Sigmoid colon (tissue), 7 donors: ENCODE measurements at places on chromosomes 4 and X. TPM values are rescaled to one million over a fixed set of nuclear protein-coding genes. Genes with fewer than 3 reads are reported as not detected.
A peak's percentile ranks its signal among the peaks of the same experiment; 100 is the strongest.

PRRG3 gene
- 0.71 TPM for total RNA-seq

AFF2 gene
- 0.27 TPM for total RNA-seq

CWH43 gene
- not detected for total RNA-seq

CXCL5 gene
- total RNA-seq, result not detected

- no peak overlapping the region for H3K4me3 ChIP-seq
- no peaks in the 10 kb centered on the region for H3K36me3 ChIP-seq
- H3K27me3 ChIP-seq, result no peaks in the 10 kb centered on the region
- peak; percentile 45 for DNase-seq
These were observed 115.8 kb downstream of the NAA11 start for GRCh38 chr4:79209822-79210635.

- no peaks in the 10 kb centered on the region for H3K36me3 ChIP-seq
- no peaks in the 10 kb centered on the region for H3K27me3 ChIP-seq
- no peak for DNase-seq
These were observed 117.8 kb upstream of the SPRY1 start for GRCh38 chr4:123278755-123279154.

DNA sequence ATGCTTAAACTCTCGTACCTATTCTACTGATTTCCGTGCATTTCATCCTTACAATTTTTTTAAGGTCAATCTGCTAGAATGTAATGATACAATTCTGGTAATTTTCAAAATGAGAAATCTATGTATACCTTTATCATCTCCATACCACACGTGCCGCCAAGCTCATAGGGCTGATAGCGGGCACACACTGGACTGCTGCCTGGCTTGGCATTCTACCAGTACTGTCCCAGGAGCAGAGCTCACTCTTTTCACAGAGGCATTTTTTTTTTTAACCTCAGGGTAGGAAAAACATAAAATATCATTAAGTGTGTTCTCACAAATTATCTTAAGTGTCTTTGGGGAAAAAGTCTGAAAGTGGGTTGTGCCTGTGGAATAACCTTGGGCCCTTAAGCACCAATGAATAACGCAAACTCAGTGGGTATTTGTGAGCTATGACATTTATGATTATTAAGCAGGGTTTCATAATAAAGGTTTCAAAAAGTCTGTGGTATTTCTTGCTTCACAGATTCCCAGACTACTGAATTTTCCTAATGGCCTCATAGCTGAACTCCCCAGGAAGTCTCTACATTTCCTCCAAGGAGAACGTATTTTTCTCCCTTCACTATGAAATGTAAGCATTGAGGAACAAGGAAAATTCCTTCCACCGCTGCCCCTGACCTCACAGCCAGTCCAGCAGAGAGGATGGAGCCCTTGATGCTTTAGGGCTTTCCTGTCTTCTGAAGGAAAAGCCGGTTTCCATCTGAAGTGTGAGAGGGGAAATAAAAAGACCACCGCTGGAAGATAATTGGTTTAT lies 125.2 kb downstream of the ELOVL6 start:
- H3K27me3 ChIP-seq, result no peaks in the 10 kb centered on the region
- no peaks in the 10 kb centered on the region for H3K4me1 ChIP-seq
- H3K27ac ChIP-seq, result no peak overlapping the region
- no peaks in the 10 kb centered on the region for H3K36me3 ChIP-seq

GRCh38 chr4:184215709-184216328 lies 1.9 kb downstream of the ENPP6 start:
- H3K4me1 ChIP-seq, result no peaks in the 10 kb centered on the region
- H3K4me3 ChIP-seq, result no peak overlapping the region
- no peak for DNase-seq
- H3K36me3 ChIP-seq, result no peaks in the 10 kb centered on the region
- H3K27ac ChIP-seq, result no peak overlapping the region
- H3K27me3 ChIP-seq, result no peaks in the 10 kb centered on the region

GRCh38 chrX:97330151-97330550 lies 446.4 kb downstream of the RPA4 start:
- no peak for DNase-seq
- H3K36me3 ChIP-seq, result no peaks in the 10 kb centered on the region
- H3K27me3 ChIP-seq, result no peaks in the 10 kb centered on the region
- H3K4me3 ChIP-seq, result no peak overlapping the region
- no peak overlapping the region for H3K27ac ChIP-seq

DNA sequence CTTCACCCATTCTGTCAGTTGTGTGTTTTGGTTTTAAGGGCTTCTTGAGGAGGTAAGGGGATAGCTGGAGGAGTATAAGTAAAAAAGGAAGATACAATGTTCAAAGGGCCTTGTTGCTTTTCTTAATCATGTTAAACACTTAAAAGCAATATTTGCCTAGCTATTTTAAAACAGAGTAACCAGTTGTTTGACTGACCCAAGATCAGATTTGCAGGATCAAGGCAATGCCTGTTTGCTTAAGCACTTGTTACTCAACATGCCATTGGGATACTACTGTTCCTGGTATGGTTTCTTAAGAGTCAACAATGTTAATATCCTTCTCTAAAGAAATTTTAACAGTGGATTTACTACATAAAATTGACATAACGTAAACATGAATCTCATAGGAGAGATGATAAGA lies 2.6 kb downstream of the DCLK2 start:
- peak overlapping the region; percentile 95 for H3K27ac ChIP-seq
- H3K27me3 ChIP-seq, result no peaks in the 10 kb centered on the region
- no peaks in the 10 kb centered on the region for H3K4me1 ChIP-seq
- no peaks in the 10 kb centered on the region for H3K36me3 ChIP-seq
- H3K4me3 ChIP-seq, result no peak overlapping the region

GRCh38 chrX:2828344-2828958 lies at the start of gene GYG2:
TSS of gene GYG2 (plus strand) at chrX:2828930. CDS start at chrX:2830189, 1,259 bp downstream.
- no peak for DNase-seq
- peaks cover 7% of the 10 kb centered on the region for H3K4me1 ChIP-seq

DNA sequence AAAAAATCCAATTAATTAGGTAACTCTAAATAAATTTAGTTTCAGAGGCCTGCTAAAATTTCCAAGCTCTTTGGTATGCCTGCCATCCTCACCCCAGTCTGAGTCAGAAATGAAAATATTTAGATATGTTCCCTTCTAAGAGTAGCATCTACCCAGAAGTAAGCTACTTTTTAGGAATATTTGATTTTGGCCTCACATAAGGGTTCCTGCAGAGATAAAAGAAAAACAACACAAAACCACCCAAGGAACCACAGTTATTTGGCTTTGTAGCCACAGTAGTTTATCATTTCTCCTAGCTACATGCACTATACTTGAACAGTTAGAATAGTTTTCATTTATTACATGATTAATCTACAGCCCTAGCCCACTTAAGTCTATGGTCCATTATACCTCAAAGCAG lies 192.6 kb upstream of the FAM241A start:
- H3K27ac ChIP-seq, result no peak overlapping the region
- no peak for DNase-seq
- no peaks in the 10 kb centered on the region for H3K27me3 ChIP-seq
- H3K36me3 ChIP-seq, result no peaks in the 10 kb centered on the region
- H3K4me3 ChIP-seq, result no peak overlapping the region

DNA sequence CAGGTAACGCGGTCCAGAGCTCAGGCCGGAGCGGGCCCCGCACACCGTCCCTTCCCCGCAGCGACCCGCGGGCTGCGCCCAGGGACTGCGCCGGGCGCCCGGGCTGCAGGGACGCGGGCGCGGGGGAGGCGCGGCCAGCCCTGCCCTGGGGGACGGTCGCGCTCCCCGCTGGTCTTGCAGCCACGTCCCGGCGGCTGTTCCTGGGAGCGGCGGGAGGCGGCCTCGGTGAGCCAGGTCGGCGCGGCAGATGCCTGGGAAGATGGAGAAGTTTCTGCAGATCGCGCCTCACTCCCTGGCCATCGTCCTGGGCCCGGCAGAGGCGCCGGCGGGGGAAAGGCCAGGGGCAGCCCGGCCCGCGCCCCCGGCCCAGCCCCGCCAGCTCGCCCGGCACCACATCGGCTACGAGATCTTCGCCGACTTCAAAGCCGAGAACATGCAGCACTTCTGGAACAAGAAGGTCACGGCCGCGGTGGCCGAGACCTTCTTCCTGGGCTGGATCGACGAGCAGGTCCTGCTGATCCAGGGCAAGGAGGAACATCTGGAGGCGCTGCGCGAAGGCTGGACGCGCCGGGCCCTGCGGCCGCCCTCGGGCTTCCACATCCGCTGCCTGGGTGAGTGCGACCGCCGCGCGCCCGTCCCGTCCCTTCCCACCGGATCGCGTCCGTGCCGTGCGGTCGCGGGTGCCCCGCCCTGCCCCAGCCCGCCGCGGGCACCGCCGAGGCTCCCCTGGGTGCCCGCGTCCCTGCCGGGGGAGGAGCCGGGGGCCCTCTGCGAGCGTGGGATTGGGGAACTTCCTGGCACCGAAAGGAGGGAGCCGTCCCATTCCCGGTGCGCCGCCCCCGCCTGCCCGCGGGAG lies 107.4 kb upstream of the STOX2 start:
- no peaks in the 10 kb centered on the region for H3K36me3 ChIP-seq
- H3K27ac ChIP-seq, result peak overlapping the region; percentile 28
- no peak for DNase-seq
- H3K4me3 ChIP-seq, result peak overlapping the region; percentile 43
- peaks cover 15% of the 10 kb centered on the region for H3K27me3 ChIP-seq

- H3K36me3 ChIP-seq, result no peaks in the 10 kb centered on the region
- no peak overlapping the region for H3K4me3 ChIP-seq
- H3K4me1 ChIP-seq, result no peaks in the 10 kb centered on the region
- H3K27me3 ChIP-seq, result no peaks in the 10 kb centered on the region
These were observed 523.6 kb downstream of the BCOR start for GRCh38 chrX:39574178-39574577.

DNA sequence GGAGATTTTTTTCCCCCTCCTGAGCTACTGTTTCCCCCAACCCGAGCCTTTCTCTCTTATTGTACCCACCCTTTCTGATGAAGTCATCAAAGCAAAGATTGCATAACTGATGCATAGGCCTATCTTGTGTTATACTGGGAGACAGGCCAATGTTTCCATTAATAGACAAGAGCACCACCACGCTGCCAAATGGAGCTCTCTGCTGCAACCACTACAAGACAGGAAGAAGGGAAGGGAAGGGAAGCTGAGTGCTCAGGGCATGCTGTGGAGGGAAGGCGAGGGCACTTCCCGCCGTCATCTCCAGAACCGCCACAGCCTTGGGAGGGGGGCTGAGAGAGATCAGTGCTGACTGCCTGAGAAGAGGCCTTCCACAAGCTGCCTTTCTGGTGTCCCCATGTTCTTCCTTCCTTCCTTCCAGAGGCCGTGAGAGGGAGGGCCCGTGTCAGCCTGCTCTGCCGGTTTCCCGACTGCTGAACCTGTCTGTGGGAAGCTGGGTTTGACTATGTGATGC lies 75.0 kb downstream of the MGST2 start:
- no peaks in the 10 kb centered on the region for H3K36me3 ChIP-seq
- peak; percentile 92 for DNase-seq
- H3K27ac ChIP-seq, result peak overlapping the region; percentile 87

DNA sequence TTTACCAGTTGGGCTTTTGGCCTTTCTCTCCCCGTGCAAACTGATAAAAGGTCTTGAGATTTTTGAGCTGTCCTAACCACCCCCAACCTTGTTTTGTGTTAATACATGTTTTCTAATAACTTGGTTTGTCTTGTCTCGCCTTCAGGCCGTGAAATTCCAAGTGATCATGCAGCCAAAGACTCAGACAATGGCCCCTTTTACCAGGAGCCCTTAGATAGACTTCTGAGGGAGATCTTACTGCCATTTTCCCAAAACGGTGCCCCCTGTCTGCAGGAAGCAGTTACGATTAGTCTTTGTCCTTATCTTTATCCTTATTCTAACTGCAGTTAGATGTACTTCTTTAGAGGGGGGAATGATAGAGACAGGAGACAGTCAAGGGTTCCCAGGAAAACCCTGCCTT lies 245.3 kb upstream of the HDX start:
- H3K27ac ChIP-seq, result no peak overlapping the region
- no peaks in the 10 kb centered on the region for H3K4me1 ChIP-seq
- no peaks in the 10 kb centered on the region for H3K27me3 ChIP-seq
- no peak for DNase-seq
- no peak overlapping the region for H3K4me3 ChIP-seq

GRCh38 chr4:112431158-112431557 lies 84.8 kb downstream of the NEUROG2 start:
- H3K36me3 ChIP-seq, result peaks cover 25% of the 10 kb centered on the region
- H3K4me1 ChIP-seq, result no peaks in the 10 kb centered on the region
- no peak for DNase-seq
- H3K27ac ChIP-seq, result no peak overlapping the region

GRCh38 chrX:40097504-40098263 lies at the start of gene BCOR:
TSS of gene BCOR (minus strand) at chrX:40097958. CDS start at chrX:40077929, 20,029 bp downstream.
- peaks cover 21% of the 10 kb centered on the region for H3K27me3 ChIP-seq
- no peaks in the 10 kb centered on the region for H3K36me3 ChIP-seq
- H3K4me1 ChIP-seq, result peaks cover 21% of the 10 kb centered on the region
- H3K4me3 ChIP-seq, result peak within 1 kb of the TSS; percentile 56
- DNase-seq, result peak; percentile 90

- no peak for DNase-seq
- peaks cover 6% of the 10 kb centered on the region for H3K4me1 ChIP-seq
- H3K27me3 ChIP-seq, result no peaks in the 10 kb centered on the region
- no peak overlapping the region for H3K4me3 ChIP-seq
These were observed 47.6 kb downstream of the METTL14 start for GRCh38 chr4:118732591-118733330.

DNA sequence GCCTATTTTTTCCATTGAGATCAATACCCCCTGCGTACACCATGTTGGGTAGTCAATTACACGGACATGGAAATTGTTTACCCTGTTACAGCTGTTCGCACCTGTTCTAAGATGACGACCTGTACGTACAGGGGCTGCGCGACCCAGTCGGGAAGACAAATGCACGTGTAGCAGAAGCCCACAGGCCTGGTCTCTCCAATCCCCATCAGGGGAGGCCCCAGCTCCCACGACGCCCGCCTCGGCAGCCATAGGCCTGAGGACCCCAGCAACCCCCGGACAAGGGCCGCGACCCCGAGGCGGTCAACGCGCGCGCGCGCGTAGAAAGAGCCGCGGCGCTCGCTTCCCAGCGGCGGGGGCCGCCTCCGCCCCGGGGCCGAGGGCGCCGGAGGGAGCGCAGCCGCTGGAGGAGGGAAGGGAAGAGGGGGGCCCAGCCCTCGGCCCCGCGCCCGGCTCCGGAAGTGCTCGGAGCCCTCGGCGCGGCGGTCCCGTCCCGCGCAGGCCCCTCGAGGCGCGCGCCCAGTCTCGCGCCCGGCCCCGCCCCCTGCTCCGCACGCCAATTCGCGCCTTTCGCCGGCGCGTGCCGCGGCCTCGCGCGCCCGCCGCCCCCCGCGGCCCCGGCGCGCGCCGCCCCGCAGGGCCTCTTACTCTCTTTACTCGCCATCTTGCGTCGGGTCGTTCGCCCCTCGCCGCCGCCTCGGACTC lies 618 bp downstream of the RBBP7 start:
- peaks cover 8% of the 10 kb centered on the region for H3K4me1 ChIP-seq
- peak; percentile 67 for DNase-seq
- H3K27ac ChIP-seq, result peak overlapping the region; percentile 94
- H3K36me3 ChIP-seq, result no peaks in the 10 kb centered on the region
- H3K27me3 ChIP-seq, result no peaks in the 10 kb centered on the region

DNA sequence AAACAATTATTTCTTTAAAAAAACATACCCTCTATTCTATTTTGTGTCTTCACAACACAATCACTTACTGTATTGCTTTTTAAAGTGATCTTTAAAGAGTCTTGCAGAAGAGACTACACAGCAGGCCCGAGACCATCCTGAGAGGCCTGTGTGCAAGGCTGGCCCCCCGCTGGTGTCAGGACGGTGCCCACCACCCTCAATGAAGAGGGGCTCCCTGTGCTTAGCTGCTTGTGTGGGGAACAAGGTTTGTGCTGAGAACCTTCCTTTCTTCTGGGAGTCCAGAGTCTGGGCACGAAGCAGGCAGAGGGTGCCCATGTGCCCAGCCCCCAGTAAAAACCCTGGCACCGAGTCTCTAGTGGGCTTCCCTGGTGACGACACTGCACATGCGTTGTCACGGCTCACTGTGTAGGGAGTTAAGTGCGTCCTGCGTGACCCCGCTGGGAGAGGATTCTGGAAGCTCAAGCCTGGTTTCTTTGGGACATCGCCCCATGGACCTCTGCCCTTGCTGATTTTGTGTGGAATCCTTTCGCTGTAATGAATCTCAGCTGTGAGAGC lies 22.0 kb downstream of the RGS12 start:
- no peaks in the 10 kb centered on the region for H3K4me1 ChIP-seq
- no peaks in the 10 kb centered on the region for H3K27me3 ChIP-seq
- H3K4me3 ChIP-seq, result no peak overlapping the region
- no peak overlapping the region for H3K27ac ChIP-seq
- no peak for DNase-seq
